Kidney tubule cell (primary cell): ENCODE measurements at places on chromosomes 5 and 9.
A peak's percentile ranks its signal among the peaks of the same experiment; 100 is the strongest.

DNA sequence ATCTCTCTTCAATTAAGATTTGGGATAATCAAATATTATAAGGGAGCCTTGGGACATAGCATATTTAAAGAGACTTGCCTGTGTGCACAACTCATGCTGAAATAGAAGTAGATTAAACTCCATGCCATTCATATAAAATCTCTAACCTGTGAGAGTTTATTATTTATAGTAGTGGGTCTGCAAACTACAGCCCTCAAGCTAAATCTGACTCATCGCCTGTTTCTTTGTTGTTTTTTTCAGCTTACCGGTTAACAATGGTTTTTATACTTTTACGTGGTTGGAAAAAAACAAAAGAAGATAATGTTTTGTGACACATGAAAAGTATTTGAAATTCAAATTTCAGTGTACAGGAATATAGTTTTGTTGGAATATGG lies 61.9 kb upstream of the GHR start:
- no peak for DNase-seq

DNA sequence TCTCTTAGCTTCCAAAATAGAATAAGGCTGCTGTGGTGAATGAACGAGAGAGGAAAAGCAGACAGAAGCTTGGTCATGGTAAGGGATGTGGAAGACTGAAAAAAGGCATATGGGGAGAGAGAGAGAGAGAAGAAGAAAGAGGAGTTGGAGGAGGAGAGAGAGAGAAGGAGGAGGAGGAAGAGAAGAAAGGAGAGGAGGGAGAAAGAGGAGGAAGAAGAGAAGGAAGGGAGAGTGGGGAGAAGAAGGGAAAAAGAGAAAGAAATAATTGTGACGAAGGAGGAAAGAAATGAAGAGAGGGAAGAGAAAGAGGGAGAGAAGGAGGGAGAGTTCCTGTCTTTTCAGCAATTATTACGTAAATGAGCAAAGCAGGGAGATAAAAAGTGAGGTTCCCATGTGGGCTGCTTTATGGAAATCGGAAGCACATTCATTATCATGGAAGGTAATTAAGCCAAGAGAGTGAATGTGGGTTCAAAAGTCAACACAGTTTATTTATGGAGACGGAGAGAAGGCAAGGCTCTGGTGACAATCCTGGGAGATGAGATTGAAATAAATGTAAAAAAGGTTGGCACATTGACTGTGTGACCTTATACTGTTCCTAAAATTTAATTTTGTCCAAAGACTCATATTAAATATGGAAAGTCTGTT lies 611.2 kb downstream of the KIF4B start:
- no peak for DNase-seq

- DNase-seq: no peak
Measured at GRCh38 chr5:178115814-178116142, 2.4 kb downstream of the N4BP3 start.

DNA sequence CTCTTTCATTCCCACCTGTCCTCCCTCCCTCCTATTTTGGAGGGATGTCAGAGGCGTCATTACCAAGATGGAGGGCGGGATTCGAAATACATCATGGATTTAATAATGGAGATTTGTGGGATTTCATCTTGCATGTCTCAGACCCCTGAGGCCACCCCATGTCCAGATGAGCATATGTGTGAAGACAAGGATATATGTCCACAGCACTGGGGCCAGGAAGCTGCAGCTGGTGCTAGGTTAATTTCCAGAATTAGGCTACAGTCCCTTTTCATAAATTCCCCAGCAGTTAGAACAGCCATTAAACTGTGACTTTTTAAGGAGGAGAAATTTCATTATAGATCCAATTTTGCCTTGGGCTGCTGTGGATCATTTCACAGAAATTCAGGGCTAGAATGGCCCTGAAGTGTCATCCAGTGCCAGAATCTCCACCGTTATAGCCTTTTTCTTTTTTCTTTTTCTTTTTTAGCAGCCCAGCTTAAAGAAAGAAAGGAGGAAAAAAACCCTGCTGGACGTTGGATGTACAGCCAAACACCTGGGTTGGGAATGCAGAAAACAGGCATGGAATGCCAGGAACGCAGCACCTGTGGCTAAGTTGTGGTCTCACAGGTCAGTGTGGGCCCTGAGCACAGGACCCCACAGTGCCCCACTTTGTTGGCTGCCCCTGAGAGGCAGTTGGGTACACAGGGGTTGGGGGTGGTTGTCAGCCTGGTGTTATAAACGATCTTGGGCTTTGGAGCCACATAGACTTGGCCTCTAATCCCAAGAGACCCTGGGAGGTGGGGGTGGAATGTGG lies 50.2 kb upstream of the CXCL14 start:
- DNase-seq: peak; percentile 46

- no peak for DNase-seq
Measured at GRCh38 chr5:124713595-124713994, 32.8 kb downstream of the ZNF608 start.

- no peak for DNase-seq
Measured at GRCh38 chr5:138610415-138610917, 35.3 kb upstream of the HSPA9 start.

GRCh38 chr9:22157276-22157675 lies 148.2 kb upstream of the CDKN2B start:
- DNase-seq: no peak

DNA sequence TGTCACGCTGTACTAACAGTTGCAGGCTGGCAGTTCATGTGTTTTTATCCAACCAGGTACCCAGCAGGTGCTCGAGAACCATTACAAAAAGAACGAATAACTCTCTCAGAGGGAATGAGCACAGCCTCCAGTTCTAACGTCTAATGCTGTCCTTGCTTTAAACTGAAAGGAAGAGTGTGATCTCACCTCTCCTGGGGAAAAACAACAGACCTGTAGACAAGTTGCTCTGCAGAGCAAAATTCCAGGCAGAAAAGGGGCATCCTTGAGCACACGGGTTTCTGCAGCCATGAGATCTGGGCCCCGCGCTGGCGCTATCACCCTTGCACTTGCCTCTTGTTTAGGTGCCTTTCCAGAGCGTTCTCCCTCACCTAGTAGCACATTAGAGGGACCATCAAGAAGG lies 92.5 kb upstream of the DNAH5 start:
- peak; percentile 67 for DNase-seq

GRCh38 chr5:112196584-112196983 lies 222.5 kb downstream of the EPB41L4A start:
- peak; percentile 50 for DNase-seq

GRCh38 chr9:124001866-124002525 lies 9.6 kb upstream of the LHX2 start:
- DNase-seq: no peak

DNA sequence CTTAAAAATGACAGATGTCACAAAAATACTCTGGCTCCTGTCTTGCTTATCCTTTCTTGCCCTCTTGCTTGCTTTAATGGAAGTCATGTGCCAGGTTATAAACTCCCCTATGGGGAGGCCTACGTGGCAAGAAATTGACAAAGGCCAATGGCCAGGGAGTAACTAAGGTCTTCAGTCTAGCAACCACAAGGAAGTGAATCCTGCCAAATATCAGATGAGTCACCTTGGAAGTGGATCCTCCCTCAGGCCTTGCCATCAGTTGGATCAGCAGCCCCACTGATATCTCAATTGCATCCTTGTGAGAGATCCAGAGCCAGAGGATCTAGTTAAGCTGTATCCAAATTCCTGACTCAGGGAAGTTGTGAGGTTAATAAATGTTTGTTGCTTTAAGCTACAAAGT lies 82.8 kb downstream of the CAAP1 start:
- peak; percentile 89 for DNase-seq

GRCh38 chr9:69023650-69024049 lies 9.7 kb upstream of the PRKACG start:
- DNase-seq: no peak

- no peak for DNase-seq
Measured at GRCh38 chr5:143771602-143772001, 40.4 kb upstream of the HMHB1 start.

GRCh38 chr5:142134331-142135010 lies 25.9 kb downstream of the NDFIP1 start:
- no peak for DNase-seq

DNA sequence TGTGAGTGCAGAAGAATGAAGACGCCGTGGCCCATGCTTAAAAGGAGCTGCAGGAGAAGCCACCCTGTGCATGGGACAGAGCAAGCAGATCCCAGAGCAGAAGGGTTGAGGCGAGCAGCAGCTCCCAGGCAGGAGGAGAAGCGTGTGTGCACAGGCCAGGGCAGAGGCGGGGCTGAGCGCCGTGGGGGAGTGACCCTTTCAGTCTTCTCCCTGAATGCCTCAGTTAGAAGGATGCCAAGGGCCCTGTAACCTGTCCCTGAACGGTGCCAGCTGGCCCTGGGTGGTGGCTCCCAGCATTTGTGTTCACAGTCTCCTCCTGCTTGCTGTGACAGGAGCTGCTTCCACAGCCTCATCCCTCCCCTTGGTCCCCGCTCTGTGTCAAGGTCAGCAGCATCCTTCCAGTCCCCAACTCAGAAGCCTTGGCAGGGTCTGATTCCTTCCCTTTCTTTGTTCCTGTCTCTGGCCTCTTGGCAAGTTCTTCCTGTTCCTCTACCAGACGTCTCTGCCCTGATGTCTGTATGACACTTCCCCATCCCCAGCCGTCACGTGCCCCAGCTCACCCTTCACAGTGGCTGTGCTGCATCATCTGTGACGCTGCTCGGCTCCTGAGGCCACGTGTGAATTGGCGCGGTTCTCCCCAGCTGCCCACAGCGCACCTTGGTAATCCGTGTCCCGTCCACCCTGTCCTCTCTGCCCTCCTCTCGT lies 5.2 kb downstream of the EXOC3 start:
- no peak for DNase-seq

DNA sequence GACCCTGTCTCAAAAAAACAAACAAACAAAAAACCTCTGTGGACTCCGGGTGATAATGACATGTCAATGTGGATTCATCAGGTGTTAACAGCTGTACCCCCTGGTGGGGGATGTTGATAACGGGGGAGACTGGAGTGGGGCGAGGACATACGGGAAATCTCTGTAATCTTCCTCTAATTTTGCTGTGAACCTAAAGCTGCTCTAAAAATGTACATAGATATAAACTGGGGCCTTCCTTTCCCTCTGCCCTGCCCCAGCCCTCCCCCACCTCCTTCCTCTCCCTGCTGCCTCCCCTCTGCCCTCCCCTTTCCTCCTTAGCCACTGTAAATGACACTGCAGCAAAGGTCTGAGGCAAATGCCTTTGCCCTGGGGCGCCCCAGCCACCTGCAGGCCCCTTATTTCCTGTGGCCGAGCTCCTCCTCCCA lies 1.4 kb upstream of the CEL start:
- DNase-seq: no peak

GRCh38 chr5:41503310-41503709 lies 7.1 kb downstream of the PLCXD3 start:
- DNase-seq: no peak

- DNase-seq: peak; percentile 63
Measured at GRCh38 chr9:112361601-112362000, 18.3 kb upstream of the HSDL2 start.

DNA sequence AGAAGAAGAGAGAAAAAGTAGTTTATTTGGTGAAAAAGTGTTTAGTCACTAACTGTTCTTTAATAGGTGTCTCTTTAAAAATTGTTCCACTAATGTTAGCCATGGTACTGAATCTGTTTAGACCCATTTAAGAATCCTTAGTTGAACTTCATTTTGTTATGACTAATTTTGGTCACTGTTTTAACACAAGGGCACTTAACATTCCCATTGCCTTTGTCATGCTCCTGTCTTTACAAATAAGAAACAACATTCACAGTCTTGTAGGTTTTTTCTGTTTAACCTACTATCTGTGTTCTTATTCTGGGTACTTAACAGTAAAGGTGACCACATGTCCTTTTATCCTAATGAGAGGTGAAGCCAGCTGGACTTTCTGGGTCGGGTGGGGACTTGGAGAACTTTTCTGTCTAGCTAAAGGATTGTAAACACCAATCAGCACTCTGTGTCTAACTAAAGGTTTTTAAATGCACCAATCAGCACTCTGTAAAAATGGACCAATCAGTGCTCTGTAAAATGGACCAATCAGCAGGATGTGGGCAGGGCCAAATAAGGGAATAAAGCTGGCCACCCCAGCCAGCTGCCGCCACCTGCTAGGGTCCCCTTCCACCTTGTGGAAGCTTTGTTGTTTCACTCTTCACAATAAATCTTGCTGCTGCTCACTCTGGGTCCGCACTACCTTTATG lies 116.7 kb downstream of the WDR70 start:
- peak; percentile 72 for DNase-seq

DNA sequence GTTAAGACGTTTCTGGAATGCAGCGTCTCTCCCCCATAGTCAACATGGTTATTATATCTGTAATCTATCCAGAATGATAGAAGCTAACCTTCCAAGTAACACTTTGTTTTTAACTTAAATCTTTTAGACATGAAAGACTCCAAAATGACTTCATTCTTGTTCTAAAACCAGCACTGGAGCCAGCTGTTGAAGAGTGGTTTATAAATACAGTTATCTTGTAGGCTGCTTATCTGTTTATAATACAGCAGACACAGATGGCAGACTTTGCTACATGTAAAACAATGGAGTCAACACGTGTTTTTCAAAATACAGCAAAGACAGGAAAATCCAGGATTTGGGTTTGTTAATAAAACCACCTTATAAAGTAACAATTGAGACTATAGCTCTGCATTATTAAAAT lies 48.8 kb upstream of the RETREG1 start:
- DNase-seq: no peak
